ENCODE measurements at places on chromosomes 11 and 22.

DNA sequence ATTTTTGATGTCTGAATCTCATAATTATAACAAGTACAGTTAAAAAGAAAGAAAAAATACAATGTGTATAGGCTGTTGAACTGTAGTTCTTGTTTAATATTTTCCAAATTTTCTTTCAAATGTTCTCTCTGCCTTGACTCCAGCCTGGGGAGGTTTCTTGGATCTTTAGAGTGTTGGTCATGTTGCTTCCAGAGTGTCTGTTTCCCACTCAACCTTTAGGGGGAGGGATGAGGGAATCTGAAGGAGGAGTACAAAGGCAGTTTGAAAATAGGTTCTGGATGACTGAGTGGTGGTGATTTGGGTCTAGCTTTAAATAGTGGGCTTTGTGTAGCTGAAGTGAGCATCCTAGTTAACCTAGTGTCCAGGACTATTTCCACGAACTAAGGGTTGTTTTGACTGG lies 2.0 kb downstream of the CTNND1 start:
- DNase-seq = no peak

DNA sequence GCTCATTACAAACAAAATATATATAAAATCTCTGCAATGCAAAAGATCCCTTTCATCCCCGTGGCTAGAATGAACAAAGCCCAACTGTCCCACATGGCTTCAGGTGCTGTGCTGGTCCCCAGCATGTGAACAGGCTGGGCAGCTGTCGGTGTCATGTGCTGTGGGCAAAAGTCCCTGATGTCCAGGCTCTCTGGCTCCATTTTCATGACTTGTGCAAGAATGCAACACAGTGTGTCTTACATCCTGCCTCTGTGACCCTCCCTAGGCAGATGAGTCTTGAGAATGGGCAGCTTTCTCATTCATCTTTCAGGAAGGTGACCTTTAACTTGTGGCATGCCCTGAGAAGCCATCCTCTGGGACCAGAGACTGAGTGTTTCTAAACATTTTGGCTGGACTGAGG lies 14.5 kb downstream of the GUCD1 start:
- DNase-seq = no peak

GRCh38 chr11:134759274-134759673 lies 347.2 kb upstream of the B3GAT1 start:
- no peak for DNase-seq

GRCh38 chr22:48705159-48705916 lies 1122.3 kb downstream of the BRD1 start:
- DNase-seq = no peak

GRCh38 chr11:107747622-107748021 lies 35.8 kb upstream of the SLN start:
- no peak for DNase-seq

DNA sequence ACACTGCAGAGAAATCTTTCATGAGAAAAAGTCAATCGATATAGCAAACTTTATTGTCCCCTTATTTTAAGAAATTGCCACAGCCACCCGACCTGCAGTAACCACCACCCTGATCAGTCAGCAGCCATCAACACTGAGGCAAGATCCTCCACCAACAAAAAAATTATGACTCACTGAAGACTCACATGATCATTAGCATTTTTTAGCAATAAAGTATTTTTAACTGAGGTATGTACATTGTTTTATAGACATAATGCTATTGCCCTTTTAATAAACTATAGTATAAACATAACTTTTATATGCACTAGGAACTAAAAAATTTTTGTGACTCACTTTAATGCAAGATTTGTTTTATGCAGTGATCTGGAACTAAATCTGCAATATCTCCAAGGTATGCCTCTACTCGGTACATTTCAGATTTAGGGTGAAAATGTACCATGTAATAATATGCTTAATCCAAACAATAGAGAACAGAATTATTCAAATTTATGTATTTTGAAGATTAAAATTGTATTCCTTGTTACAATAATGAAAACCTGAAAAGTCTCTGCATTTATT lies 79.2 kb upstream of the CEP126 start:
- DNase-seq = no peak

GRCh38 chr11:18320617-18321016 lies 1.3 kb downstream of the HPS5 start:
- no peak for DNase-seq

DNA sequence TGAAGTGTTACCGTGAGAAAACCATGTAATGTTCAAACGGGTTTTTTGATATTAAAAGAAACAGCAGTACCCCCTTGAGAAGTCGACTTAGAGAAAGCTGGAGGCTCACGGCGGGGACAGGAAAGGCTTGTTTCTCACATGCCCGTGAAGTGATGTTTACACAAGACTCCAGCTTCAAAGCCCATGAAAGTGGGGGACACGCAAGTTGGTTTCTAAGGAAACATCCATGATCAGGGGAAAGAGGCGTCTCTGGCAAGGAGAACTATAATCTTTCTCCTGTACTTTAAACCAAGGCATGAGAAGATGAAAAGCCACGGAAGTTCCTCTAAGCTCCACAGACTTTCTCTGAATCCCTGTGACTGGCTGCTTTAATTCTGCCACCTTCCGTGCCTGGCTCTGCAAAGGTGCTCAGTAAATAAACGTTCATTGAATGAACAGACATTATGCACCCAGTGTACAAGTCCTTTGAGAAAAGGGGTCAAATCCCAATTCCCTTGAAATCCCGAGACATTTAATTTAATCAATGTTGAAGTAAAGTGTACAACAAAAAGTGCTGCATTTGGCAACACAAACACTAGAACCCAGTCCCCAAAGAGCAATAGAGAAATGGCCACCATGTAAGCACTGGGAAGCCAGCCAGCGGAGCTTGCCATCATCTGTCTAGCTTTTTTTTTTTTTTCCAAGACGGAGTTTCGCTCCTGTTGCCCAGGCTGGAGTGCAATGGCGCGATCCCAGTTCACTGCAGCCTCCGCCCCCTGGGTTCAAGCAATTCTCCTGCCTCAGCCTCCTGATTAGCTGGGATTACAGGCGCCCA lies 58.7 kb downstream of the AHNAK start:
- no peak for DNase-seq

GRCh38 chr11:63760487-63761079 lies 8.0 kb downstream of the ZFTA start:
- DNase-seq = no peak
